GM04504 (cell line): ENCODE measurements at places on chromosomes 2 and 18.

- no peak for DNase-seq
These were observed 42.4 kb upstream of the DDX18 start for GRCh38 chr2:117771969-117772630.

DNA sequence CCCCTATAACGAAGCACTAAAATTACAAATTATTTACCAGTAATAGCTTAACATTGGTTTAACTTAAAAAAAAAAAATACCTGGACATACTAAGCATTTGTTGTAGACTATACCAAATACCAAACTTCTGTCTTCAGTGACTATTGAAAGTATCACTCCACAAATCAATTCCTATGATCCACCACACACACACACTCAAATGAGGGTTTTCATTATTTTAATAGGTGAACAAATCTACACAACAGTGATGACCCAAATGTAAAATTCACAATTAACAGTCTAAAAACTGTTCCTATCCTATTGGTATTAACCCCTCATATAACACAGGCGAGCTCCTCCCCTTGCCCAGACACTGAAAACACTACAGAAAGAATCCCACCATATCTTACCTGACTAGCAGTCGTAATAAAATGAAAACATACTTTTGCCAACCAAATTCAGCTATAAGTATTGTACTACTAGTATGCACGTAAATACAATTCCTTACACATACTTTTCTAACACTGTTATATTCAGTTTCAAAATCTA, 2.5 kb downstream of the SP3 start:
- no peak for DNase-seq

GRCh38 chr18:35653392-35654135, 72.0 kb downstream of the GALNT1 start:
- DNase-seq, result no peak

DNA sequence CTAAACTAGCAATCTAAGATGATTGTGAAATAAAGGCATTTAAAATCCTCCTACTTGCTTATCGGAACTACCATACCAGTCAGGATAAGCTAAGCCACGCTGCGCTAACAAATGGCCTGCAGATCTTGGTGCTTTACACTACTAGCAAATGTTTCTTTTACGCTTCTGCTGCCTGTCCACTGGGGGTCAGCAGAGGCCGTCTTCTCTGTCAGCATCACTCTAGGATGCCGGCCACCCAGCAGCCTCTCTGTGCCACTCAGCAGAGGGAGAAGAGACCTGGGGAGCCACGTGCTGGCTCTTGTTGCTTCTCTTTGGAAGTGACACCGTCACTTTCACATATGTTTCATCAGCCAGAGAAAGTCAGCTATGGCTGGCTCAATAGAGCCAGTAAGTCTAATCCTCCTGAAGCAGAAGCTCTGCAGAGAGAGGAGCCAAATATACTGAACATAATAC, 36.6 kb downstream of the COPS8 start:
- DNase-seq, result peak; percentile 40

GRCh38 chr2:5911718-5912117, 219.5 kb downstream of the SOX11 start:
- no peak for DNase-seq

- no peak for DNase-seq
These were observed 62.7 kb downstream of the MYO3B start for GRCh38 chr2:170240629-170241028.
